OCI-LY7 (cell line): ENCODE measurements at places on chromosomes 16 and 17.

- DNase-seq = no peak
Observed at GRCh38 chr16:81848306-81848853, 69.3 kb downstream of the PLCG2 start.

- no peak for DNase-seq
Observed at GRCh38 chr17:51951741-51952140, 206.8 kb downstream of the CA10 start.

DNA sequence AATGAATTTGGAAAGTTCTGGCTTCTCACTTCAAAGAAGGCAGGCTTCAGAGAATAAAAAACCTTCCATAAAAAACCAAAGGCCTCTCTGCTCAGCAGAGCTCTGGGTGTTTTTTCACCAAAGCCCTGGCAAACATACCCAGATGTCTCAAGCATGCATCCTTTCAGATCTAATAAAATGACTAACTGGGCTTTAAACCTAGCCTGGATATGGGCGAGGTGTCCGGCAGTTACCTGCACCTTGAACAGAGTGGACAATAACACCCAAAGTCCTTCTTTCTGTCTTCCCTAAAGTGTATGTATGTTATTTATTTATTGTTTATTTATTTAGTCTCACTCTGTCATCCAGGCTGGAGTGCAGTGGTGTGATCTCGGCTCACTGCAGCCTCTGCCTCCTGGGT is 469.3 kb downstream of the XYLT1 start:
- no peak for DNase-seq

GRCh38 chr16:68739964-68740627 is 3.0 kb downstream of the CDH1 start:
- DNase-seq = peak; percentile 27

DNA sequence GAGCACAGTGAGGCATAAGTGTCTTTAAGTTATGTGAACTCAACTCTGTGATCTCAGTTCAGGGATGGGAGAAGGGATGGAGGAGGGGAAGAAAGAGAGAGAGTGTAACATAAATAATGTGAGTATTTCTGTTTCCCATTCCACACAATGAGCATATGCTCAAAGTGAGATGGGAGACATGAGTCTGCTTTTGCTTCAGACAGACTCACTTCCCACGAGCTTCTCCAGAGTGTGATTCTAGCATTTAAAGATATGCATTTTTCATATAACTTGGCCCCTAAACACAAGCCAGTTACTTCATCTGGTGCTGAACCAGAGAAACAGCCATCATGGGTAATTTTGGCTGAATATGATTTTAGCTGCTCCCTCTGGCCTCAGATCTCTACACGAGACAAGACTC is 35.0 kb downstream of the SHISA9 start:
- DNase-seq = no peak
